ENCODE measurements at places on chromosomes 7 and 10.
A peak's percentile ranks its signal among the peaks of the same experiment; 100 is the strongest.

- no peak for DNase-seq
Observed at GRCh38 chr10:10629512-10629911, 388.2 kb upstream of the CELF2 start.

GRCh38 chr10:122445469-122445868 is 9.0 kb upstream of the ARMS2 start:
- DNase-seq, result no peak

DNA sequence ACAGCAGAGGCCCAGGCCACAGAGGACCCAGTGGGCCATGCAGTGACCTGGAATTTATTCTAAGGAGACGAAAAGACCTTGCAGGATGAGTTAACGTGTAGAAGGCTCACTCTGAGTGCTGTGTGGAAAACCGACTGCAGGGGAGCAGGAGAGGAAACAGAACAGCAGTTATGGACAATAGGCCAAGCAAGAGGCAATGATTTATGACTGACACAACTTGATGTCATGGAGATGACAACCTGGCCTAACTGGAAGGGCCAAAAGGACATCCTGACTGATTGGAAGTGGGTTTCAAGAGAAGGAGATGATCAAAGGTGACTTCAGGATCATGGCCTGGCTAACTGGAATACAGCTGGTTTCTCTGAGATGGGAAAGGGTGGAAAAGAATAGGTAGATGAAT is 70.2 kb upstream of the RAPGEF5 start:
- DNase-seq, result no peak

GRCh38 chr10:43320226-43320625 is 51.2 kb upstream of the FXYD4 start:
- DNase-seq, result no peak

- no peak for DNase-seq
Observed at GRCh38 chr10:3807928-3808496, 23.0 kb upstream of the KLF6 start.

DNA sequence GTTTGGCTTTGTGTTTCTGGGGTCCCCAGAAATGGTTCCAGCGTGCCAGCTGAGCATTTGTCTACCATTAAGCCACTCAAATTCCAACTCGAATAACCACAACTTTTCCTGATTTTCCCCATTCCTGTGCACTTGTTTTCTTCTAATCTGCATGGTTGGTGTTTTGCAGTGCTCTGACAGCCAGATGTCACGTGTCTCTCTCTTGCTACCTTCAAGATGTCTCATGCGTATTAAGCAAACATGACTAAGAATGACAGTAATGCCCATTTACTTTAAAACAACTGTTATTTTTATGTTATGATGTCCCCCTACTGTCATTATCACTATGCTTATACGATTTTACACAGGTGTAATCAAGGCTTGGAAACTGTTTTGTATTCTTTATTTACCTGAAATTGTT is 35.2 kb upstream of the MXI1 start:
- DNase-seq, result no peak

- no peak for DNase-seq
Observed at GRCh38 chr10:96446966-96447596, 66.6 kb downstream of the TLL2 start.

- no peak for DNase-seq
Observed at GRCh38 chr7:17633067-17633466, 307.2 kb downstream of the SNX13 start.

DNA sequence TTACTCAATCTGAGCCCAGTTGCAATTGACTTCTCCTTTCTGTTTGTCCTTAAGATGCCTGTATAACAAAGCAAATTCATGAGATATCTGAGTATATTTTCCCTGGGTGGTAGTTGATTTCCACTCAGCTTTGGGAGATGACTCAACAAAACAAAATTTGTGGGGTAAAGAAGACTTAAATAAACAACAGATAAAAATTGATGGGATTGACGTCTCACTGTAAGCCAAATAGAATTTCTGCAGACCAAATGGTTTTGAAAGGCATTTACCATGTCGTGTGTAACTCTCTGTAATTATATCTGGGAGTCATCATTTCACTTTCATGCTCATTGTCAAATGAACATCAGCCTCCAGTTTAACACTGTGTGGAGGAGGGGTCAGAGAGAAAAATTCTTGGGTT is 255.4 kb upstream of the MYO3A start:
- no peak for DNase-seq

DNA sequence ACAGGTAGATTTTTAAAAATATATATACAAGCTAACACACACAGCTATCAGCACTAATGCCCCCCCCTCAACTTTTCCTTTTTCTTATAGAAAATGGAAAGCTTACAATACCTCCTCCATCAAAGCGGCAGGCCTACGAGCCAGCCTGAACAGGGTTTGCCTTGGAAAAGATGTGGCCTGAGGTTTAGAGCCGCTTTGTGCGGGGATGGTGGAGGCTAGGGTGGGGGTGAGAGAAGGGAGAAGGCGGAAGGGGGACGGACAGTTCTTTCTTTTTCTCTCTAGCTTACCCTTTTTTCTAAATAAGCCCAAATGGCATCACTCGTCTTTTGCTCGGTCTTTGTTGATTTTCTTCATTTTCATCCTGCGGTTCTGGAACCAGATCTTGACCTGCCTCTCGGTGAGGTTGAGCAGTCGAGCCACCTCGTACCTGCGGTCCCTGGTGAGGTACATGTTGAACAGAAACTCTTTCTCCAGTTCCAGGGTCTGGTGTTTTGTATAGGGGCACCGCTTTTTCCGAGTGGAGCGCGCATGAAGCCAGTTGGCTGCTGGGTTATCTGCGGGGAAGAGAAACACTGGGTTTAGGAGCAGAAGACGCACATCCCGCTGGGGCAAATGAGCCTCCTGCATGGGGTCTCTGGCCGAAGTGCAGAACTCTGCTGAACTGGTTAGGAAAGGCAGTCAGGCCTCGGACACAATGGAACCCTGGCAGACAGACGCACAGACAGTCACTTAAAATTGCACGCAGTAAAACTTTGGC is 1.9 kb downstream of the HOXA9 start:
- DNase-seq, result no peak

- no peak for DNase-seq
Observed at GRCh38 chr10:131211146-131211545, 100.4 kb downstream of the TCERG1L start.

GRCh38 chr7:54802841-54803240 is 43.8 kb upstream of the SEC61G start:
- DNase-seq, result no peak

GRCh38 chr10:90199513-90199912 is 498.1 kb downstream of the KIF20B start:
- no peak for DNase-seq

DNA sequence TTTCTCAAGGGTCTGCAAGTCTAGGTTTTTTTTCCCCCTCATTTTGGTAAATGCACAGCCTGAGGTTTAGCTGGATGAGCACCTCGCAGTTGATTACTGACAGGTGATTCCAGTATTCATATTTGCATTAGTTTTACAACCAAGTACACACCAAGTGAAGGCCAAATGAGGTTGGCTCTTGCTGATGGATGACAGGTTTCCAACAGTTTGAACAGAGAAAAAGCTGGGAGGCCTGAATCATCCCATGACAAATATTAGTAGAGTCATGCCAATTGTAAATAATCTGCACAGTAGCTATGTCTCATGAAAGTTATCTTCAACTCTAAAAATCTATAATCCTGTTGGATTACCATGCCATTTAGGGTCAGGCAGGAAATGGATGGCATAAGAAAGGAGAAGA is 399.8 kb downstream of the HTR7 start:
- no peak for DNase-seq

DNA sequence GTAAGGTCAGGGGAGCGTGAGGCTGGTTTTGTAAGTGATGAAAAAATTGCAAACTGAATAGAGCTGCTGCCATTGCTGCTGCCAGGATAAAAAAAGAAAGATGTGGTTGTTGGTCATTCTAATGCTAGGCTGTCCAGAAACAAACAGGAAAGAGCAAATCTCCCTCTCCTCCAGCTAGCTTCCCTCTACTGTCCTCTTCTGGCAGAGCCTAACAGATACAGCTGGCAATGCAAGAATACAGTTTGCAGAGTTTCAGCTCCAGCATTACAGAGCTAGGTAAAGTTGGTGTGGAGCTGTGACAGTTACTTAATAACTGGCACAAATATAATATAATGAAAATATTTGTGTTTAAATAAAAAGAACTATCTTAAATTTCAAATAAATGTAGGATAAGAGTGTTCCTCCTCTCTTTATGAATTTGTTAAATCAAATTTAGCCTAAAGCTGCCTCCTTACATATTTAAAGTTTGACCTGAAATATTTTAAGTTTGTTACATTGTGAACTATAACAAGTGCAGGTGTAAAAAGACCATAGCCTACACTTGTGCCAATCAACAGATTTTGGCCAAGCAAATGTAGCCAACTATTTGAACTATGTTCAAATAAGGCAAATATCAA is 407.7 kb downstream of the SH2D4B start:
- no peak for DNase-seq

DNA sequence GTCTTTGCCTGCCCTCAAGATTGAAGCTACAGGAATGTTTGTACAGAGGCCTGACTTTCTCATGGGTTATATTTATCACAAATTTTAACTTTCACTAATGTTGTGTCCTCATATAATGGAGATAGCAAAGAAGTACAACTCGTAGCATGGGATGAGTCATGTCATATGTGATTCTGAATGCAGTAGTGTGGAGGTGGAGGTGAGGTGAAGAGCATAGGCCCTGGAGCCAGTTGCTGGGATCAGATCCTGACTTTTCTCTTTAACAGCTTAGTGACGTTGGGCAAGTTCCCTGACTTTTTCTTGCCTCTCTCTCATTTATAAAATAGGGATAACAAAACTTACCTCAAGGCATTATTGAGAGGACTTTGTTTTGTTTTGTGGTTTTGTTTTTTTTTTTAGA is 132.1 kb upstream of the IMMP2L start:
- no peak for DNase-seq

DNA sequence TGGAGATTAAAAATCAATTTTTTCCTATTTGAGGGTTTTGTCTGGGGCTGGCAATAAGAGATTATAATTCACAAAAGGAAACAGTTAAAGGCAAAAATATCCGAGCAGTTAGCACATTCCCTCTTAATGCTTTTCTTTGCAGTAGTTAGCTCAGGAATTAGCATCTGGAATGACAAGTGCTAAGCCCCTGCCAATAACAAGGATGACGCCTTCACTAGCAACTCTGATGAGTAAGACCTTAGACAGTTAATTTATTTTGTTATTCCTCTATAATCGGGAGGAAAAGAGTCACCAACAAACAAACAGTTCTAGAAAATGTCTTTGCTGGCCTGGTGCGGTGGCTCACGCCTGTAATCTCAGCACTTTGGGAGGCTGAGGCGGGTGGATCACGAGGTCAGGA is 151.3 kb downstream of the TRIL start:
- DNase-seq, result no peak

GRCh38 chr10:32207544-32207943 is 139.4 kb downstream of the EPC1 start:
- peak; percentile 43 for DNase-seq

- peak; percentile 64 for DNase-seq
Observed at GRCh38 chr7:101363734-101364374, 1.2 kb downstream of the COL26A1 start.

GRCh38 chr7:22791204-22792158 is 31.2 kb downstream of the TOMM7 start:
- DNase-seq, result no peak

- no peak for DNase-seq
Observed at GRCh38 chr10:116504786-116505185, 40.9 kb upstream of the PNLIP start.

DNA sequence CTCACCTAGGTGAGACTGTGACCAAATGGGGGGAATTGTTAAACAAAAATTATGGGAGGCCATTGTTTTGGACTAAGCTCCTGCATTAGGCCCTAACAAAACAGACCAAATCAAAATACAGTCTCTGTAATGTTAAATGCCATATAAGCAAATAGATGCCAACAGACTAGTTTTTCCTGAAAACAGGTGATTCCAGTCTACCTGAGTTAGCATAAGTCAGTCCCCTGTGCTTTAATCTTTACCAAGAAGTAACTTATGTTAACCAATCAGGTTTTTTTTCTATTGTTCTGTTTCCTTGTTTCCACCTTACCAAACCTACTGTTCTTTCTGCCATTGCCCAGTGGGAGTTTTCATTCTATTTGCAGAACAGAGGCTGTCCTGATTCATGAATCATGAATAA is 48.0 kb downstream of the PDZD8 start:
- no peak for DNase-seq

- DNase-seq, result no peak
Observed at GRCh38 chr7:142913051-142913450, 20.5 kb downstream of the TRPV5 start.

GRCh38 chr7:3041986-3042675 is 1.5 kb downstream of the CARD11 start:
- DNase-seq, result no peak

DNA sequence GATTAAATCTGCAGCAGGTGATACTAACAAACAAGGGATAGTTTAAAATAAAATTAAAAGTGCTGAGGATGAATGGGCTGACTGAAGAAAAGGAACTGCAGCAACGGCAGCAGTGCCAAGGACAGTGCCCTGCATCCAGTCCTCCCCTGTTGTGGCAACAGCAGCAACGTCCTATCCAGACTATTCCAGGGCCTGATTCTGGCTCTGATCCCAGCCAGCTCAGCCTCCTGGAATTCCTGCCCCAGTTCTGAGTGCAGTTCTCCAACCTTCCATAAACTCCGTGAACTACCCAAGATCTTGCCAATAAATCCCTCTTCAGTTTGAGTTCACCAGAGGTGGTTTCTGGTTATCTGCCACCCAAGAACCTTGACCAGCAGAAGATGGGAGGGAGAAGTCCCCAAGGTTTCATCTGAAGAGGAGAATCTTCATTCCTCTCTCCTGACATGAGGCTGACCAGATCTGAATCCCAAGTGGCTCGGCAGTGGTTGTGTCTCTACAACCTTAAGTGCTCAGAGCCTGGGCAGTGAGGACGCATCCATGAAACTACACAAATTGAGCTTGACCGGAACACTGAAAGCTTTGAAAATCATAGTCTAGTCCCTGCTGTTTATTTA is 115.8 kb downstream of the SORBS1 start:
- DNase-seq, result no peak

DNA sequence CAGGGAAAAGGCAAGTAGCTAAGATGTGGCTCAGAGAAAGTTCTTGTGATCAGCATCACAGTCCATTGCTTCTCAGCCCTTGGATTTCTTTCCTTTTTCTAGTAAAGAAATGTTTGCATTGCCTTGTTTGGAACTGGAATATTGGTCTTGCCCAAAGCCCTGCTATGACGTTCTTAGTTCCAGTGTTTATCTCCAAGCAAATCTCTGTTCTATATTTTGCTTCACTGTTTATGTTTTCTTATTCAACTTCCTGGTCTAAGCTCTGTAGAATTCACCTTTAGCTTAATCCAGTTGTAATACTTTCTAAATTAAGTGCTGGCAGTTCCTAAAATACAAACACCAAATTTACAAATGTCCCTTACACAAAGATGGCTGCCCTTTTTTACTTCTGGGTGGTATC is 88.7 kb upstream of the ZNF438 start:
- no peak for DNase-seq

DNA sequence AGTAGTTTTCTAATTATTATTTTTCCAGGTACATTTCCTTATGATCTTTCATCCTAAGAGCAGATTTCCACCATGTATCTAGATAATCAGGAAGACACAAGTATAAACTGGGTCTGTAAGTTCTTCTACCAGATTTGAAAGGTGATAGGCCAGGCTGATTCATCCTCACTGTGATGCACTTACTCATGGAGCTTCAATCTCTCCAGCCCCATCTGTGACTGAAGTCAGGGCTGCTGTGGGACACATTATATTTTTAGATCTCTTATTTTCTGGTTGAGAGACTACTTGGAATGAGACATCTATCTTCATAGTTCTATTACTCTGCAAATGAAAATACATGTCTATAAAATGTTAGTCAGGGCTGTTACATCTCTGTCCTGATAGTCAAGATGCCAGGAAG is 85.5 kb upstream of the SLC25A13 start:
- DNase-seq, result no peak

GRCh38 chr7:26853788-26854393 is 10.5 kb downstream of the SKAP2 start:
- no peak for DNase-seq

Data from T-helper 17 cell (primary cell).